Thyroid gland (tissue), 4 donors: ENCODE measurements at places on chromosomes 1 and 21.

DNA sequence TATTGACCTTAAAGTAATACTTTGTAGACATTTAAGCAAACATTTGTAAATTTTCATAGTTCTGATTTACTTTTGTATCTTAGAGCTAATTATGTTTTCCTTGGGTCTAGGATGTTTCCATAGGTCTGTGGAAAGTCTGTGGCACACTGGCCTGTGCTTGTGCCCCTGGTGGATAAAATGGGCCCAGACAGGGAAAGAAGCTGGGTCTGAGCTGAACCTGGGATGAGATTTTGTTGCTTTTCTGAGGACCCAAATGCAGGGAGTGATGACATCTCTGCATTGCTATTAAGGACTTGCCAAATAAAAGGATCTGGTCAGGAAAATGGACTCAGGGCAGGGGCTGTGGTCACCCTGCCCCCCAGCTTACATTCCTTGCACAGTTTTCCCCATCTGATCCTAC is 41.8 kb downstream of the C1orf21 start:
- no peak for DNase-seq

GRCh38 chr1:157291083-157291482 is 152.9 kb upstream of the ETV3 start:
- no peak for DNase-seq

DNA sequence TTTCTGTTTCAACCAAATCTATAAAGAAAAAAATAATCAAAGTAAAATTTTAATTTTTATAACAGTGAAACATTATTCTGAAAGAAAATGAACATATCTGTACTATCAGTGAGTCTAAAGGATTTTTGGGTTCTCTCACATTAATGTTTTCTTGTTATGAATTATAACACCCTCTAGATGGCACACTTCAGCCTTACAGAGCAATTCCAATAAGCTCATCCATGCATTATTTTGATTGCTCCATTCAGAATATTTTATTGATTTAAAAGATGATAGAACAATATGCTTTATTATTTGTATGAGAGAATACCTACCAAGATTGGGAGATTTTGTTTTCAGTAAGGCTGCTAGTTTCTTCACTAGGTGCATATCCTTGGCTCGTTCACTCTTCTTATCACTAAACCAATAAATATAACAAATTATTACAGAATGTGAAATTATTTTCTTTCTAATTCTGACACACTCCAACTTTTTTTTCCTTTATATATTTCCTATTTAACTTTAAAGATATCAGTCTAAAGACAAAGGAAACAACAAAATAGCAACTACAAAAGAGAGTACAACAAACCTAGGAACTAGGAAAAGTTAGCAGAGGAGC is 82.4 kb downstream of the RAB3GAP2 start:
- no peak for DNase-seq

GRCh38 chr1:79293611-79294010 is 287.1 kb upstream of the ADGRL4 start:
- DNase-seq = no peak
